ENCODE measurements at places on chromosomes 16 and 17. TPM values are rescaled to one million over a fixed set of nuclear protein-coding genes. Genes with fewer than 3 reads are reported as not detected.

DNA sequence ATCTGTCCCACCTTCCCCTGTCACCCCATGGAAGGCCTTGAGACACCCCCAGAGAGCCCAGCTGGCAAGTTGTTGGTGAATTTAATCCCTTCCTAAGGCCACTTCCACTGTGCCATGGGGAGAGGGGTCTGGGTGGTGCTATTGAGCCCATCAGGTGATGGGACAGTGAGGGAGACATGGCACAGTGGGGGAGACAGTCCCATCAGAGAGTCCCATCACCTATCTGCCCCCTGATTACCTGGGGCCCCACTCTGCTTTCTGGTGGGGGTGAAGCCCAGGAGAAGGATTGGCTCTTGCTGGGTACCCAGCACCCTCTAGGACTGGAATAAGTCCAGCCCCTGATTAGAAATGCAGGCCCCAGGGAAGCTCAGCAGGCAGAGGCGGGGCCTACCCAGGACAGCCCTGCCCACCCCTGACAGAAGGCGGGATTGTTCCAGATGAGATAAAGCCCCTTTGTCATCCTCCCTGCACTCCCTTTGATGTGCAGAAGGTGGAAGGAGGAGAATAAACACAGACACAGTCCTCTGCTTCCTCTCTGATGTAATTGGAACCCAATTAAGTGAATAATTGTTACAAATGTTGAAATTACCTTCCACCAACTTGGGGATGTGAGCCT is 18.9 kb downstream of the TMEM132E start:
- DNase-seq, result peak; percentile 82

DNA sequence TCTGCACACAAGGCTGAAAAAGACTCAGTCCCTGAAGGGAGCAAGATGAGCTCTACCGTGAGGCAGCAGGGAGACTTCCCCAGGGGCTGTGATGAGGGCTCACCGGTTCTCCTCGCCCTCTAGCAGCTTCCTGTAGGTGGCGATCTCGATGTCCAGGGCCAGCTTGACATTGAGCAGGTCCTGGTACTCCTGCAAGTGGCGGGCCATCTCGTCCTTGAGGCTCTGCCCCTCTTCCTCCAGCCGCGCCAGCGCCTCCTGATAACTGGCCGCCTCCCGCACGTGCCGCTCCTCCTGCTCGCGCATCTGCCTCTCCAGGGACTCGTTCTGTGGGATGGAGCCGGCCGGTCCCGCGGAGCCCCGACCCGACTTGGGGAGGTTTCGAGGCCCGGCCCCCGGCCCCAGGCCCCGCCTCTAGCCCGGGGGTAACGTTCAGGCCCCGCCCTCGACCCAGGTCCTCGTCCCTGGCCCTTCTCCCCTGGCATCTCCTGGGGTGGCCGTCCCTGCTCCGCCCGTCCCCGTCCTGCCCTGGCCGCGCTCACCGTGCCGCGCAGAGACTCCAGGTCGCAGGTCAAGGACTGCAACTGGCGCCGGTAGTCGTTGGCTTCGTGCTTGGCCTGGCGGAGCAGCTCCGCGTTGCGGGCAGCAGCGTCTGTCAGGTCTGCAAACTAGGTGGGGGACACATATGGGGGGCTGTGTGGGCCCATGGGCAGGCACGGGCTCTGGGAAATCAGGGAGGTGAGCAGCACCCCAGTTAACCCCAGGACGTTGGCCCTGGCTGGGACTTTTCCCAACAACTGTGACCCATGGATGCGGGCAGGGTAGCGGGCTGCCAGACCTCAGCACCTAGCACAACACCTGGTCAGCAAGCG is 3.9 kb downstream of the GFAP start:
- peak; percentile 96 for DNase-seq

DNA sequence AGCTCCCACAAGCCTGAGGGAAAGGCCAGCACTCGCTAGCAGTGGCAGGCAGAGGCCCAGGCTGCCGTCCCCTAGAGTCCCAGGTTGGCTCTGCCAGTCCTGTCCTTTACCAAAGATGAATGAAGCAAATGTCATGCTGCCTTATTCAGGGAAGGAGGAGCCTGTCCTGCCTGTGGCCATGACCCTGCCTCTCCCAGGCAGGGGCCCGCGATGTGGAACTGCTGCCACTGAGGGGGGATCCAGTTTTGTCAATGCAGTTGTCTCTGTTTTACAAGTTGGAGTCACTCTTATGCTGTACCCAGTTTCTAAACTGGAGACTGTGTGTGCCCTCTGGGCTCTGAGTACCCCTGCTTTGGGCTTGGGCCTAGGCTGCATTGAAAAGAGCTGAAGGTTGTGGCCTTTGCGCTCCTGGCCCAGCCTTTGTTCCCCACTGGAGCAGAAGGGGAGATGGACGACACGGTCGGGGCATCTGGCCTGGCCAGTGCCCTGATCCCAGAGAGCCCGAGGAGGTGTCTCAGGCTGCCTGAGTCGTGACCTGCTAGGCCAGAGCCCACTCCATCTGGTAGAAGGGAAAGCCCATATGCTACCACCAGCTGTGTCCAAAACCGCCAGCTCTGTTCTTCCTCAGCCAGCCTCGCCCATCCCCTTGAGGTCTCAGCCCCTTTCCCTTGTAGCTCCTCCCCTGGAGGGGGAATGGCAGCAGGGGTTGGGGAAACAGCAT is 5.5 kb downstream of the LIMD2 start:
- peak; percentile 86 for DNase-seq

- DNase-seq, result no peak
Observed at GRCh38 chr17:27384726-27385125, 71.5 kb upstream of the KSR1 start.

DNA sequence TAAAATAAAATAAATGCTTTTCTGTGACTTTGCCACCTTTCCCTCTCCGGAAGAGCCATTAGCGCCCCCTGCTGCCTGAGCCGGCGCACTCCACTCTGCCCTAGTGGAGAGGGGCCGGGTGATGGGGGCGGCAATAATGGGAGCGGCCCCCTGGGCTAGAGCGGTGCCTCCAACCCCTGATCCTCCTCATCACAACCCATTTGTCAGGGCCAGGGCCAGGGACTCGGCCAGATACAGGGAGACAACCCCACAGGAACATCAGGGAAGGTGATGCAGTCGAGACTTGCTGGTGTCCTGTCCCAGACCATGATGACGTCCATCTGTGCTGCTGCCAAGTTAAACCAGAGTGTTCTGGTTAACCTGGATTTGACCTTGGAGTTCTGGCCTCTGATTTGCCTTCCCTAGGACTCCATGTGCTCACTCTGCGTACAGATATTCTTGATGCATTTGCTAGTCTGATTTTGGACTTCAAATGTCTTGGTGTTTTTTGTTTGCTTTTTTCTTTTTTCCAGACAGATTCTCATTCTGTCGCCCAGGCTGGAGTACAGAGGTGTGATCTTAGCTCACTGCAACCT is 46.1 kb upstream of the BPTF start:
- DNase-seq, result peak; percentile 94

APOH gene
- total RNA-seq, result not detected

SMIM5 gene
- total RNA-seq, result 0.11 TPM

KRTAP4-1 gene
- 0.70 TPM for total RNA-seq

CARD14 gene
- 0.11 TPM for total RNA-seq

TOP3A gene
- 48.0 TPM for total RNA-seq

PRDM7 gene
- total RNA-seq, result not detected
